ENCODE measurements at places on chromosomes 3 and 15.

DNA sequence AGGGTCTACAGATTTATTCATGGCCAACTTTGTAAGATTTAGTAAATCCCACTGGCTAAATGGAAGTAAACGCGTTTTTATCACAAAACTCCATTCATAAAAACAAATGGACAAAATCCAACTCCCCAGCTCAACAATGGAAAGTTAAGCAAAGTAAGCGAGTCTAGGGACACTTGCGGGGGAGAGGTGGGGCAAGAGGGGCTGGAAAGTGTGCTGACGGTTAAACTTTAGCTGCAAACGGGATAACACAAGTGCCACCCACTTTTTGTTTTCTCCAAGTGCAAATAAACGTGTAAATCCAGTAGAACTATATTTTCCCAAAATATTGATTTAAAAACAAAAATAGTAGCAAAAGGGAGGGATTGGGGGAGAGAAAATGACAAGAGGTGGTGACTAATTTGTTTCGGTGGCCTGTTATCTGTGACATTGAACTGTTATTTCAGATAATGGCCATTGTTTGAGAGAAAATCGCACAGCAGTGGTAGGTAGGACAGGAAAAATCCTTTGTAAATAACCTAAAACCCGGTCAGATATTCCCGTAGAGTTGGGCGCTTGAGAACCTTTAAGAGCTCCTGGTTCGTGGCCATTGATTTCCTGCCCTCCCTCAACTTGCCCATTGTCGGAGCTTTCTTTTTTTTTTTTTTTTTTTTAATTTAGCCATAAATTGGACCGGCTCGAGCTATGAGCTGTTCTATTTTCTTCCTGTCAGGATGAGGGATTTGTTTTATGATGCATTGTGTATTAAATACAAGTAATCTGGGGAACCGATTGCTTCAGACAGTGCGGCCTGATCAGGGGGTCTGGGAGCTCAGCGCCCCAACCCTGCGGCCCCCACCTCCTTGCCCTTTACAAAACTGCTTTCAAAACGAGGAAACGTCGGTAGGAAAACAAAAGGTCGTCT is 514.8 kb downstream of the MECOM start:
- no peak for DNase-seq

DNA sequence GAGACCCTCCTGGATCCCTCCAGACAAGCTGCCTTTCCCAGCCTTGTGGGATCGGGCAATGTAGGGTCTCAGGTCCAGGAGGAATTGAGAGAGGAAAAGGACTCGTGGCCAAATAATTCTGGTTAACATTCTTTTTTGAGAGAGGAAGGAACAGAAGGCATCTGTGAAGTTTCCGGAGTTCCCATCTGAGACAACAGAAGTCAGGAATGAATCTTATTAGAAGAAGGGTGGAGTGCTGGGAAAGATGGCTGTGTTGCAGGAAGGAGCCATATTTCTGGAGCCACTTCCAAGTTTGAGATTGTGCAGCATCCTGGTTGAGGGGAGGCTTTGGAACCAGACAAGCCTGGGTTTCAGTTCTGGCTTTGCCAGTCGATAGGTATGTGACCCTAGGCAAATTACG is 9.4 kb downstream of the BOC start:
- DNase-seq = no peak

GRCh38 chr3:156575641-156576040 is 20.7 kb upstream of the SSR3 start:
- DNase-seq = peak; percentile 21

DNA sequence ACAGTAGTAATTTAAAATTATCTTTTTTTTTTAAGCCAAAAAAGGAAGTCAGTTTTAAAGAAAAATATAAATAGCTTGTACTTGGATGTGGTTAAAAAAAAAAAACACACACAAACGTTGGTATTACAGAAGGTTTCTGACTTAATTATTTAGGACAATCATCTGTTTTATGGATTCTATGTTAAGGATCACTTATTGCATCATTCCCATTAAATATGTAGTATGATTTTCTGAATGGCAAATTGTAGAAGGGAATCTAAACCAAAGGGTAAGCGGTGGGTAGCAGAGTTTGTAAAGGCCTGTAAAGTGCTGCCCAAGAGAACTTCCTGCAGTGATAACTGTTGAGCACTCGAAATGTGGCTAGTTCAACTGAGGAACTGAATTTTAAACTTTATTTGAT is 8.0 kb downstream of the SENP2 start:
- no peak for DNase-seq

DNA sequence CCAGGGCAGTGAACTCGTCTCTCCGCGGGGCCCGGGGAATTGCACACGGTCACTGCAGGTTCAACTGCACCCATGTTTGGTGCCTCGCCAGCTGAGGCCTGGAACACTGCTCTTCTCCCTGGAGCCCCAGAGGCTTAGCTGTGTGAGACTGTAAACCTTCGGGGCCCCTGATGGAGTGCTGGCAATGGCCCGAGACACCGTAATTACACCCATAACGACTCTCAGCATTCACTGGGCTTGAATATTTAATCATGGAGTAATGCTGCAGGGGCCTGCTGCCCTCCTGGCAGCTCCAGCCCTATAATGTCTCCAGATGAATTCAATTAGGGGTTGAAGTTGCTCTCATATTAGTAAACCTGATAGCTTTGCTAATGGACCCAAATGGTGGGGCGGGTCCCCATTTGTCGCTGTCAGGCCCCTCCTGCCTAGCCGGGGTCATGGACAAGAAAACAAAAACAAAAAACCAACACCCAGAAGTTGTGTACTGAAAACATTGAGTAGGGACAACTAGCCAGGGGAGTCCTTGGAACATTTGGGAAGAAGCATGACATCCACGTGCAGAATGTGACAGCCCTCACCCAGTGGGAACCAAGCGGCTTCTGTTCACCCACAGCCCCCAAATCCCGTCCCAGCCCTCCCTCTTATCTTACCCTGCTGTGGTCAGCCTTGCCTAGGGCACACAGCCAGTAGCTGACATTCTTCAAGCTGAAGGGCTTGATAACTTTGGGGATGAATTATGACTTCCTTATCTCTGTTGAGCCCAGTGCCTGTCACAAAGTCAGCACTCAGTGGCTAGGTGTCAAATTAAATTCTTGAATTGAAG is 74.3 kb upstream of the SCN5A start:
- no peak for DNase-seq

DNA sequence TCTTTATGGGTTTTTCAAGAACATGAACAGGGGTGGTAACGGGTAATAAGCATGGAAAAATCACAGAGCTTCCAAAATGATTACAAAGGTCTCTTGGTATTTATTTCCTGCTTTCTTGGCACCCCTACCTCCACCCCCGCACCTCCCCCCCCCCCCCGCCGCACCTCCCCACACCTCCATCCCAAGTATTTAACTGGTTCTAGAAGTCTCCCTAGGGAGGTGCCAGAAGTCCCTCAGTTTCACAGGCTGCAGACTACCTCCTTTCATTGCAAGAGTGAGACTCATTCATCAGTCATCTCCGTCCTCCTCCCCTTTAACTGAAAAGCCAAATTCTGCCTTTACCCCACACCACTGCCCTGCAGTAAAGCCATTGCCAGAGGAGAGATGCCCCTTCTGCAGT is 169.4 kb downstream of the ALDH1A2 start:
- no peak for DNase-seq

DNA sequence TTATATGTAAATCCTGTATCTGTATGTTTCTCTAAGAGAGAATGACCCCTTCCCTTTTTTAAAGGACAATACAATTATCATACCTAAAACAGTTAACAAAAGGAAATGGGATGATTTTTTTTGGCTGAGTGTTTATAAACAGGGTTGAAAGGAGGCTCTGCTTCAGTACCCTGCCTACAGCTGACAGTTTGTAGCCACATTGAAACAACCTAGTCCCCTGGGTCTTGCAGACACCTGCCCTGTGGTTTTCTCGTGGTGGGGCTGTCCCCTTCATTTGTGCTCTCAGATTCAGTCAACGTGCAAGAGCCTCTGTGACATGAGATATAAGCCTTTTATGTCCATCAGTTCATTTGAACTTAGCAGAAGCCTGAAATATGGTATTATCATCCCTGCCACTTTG is 2.3 kb upstream of the HMCES start:
- DNase-seq = no peak

DNA sequence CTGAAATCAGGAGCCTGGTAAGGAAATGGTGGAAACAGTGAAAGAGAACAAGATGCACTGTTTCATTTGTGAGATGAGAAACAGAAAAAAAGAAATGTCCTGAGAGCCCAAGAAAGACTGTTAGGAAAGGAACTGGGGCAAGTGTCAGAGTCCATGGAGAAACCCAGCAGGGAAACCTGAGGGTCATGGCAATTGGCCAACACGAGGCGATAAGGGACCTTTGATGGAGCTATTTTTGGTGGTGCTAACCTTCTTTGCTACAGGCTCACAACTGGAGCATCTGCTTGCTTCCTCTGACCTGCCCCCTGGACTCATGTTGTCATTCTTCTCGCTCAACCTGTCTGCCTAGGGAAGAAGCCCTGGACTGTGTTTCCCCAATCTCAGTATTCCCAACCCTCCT is 4.2 kb upstream of the TMEM41A start:
- DNase-seq = no peak

DNA sequence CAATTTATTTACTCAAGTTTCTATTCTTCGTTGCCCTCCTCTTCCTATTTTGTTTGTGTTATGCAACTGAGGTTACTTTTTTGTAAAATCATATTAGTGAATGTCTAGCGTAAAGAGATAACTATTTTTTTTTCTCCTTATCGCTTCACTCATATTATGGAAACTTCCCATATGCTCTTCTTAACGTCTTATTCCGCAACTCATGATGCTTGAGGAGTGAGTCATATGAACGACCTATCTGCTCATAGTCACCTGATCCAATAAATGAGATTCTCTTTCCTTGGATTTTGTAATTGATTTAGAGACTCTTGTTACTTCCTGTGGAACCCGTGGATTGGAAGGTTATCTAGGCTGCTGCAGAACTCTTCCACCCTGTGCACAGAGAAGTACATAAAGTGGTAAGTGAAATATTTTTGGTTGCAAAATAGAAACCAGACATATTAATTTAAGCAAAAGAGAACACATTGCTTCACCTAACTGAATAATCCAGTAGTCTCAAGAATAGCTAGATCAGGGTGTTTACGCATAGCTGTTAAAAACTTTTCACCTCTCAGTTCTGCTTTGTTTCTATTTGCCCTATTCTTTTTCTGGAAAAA is 719.3 kb upstream of the SGO1 start:
- no peak for DNase-seq

DNA sequence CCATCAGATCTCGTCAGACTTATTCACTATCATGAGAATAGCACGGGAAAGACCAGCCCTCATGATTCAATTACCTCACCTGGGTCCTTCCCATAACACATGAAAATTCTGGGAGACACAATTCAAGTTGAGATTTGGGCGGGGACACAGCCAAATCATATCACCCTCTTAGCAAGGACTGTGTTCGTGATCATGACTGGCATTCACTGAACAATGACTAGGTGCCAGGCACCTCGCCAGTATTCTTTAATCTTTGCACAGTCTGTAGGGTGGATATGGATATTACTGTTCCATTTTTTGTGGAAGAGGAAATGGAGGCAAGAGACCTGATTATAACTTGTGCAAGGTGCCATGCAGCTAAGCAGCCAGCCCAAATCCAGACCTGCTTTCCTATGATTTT is 77.5 kb downstream of the IGF1R start:
- no peak for DNase-seq

GRCh38 chr15:85422607-85423006 is 42.2 kb downstream of the AKAP13 start:
- DNase-seq = no peak

DNA sequence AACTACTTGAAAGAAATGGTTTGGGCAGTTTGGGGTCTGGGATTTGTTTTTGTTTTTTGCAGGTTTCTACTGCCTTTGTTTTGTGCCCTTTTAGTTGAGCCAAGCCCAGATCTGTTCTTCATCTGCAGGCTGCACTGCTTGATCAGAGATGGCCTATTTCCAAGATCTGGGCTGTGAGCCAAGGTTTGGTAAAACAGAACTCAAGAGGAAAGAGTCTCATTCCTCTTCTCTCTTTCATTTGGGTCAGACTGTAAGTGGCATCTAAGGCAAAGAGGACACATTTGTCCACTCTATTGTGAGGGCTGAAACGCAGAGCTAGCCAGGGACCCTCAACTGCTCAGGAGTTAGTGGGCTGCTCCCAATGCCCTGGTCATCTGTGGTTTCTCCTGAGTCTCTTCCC is 104.4 kb upstream of the UBE3A start:
- DNase-seq = no peak

DNA sequence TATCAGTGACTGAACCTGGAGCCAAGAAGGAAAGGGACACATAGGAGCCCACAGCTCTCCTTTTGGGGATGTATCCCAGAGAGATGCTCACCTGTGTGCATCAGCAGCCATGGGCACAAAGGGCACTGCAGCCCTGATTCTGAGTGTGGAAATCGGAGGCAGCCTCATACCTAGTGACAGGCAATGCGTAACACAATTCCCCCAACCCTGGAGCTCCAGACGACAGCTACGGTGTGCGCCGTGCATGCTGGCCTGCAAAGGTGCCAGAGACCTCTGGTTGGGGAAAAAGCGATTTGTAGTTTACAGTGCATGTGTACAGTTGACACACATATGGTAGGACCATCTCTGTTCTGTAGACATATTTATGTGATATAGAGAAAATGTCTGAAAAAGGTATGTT is 59.0 kb upstream of the PLXNA1 start:
- no peak for DNase-seq

- no peak for DNase-seq
These were observed 5.8 kb downstream of the ATP13A5 start for GRCh38 chr3:193372783-193373182.

DNA sequence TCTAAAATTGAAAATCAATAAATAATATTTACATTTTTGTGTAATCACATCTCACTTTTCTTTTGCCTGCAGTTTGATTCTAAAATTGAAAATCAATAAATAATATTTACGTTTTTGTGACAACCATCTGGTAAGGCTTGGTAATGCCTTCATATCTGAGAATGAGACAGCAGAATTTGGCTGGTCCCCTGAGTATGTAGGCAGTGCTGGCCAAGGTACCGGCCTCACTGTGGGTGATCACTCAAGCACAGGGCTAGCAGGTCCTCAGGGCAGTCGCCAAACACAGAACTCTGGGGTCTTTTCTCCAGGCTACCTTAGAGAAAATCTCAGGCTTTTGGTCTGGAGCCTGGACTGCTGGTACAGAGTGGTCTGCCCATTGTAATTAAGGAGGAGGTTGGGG is 26.2 kb downstream of the RTP3 start:
- DNase-seq = no peak

DNA sequence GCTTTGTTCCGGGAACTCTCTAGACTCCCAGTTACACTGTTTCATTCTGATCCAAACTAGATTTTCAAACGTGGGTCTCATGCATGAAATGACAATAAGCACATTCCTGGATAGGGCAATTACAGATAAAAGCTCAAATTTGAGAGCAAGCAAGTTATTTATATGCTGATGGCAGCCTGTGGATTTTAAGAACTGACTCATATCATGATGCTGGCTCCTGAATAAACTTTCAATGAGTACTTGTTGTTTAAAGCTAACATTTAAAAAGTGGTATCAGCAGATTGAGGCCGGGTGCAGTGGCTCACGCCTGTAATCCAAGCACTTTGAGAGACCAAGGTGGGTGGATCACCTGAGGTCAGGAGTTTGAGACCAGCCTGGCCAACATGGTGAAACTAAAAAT is 66.6 kb downstream of the LEO1 start:
- no peak for DNase-seq

Data from nucleus accumbens (tissue), 56 donors.